ENCODE measurements at places on chromosomes 6 and 20. TPM values are rescaled to one million over a fixed set of nuclear protein-coding genes. Genes with fewer than 3 reads are reported as not detected.

TRIM31 gene
- not detected for total RNA-seq

SLC22A1 gene
- total RNA-seq = 0.86 TPM

CST1 gene
- total RNA-seq = not detected

PRRT1 gene
- 6.1 TPM for total RNA-seq

DNA sequence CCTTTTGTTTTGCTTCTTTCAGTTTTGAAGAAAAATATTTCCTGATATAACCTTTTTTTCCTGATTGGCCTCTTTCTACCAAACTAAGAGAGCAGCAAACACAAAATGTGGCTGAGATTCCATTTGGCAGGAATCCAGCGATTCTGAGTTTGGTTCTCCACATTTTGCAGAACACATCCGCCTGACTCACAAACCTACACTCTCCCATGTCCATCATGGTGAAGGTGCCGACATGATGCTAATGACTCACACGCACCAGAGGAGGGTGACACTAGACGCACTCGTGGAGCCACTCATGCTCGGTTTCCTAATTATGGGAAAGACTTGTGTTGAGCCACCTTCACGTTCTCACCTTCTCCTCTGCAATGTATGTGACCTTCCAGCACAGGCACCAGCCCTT, 45.9 kb upstream of the DUSP22 start:
- no peaks in the 10 kb centered on the region for H3K27me3 ChIP-seq
- no peaks in the 10 kb centered on the region for H3K4me1 ChIP-seq
- H3K4me3 ChIP-seq = no peak overlapping the region
- no peak overlapping the region for H3K27ac ChIP-seq
- no peaks in the 10 kb centered on the region for H3K36me3 ChIP-seq

DNA sequence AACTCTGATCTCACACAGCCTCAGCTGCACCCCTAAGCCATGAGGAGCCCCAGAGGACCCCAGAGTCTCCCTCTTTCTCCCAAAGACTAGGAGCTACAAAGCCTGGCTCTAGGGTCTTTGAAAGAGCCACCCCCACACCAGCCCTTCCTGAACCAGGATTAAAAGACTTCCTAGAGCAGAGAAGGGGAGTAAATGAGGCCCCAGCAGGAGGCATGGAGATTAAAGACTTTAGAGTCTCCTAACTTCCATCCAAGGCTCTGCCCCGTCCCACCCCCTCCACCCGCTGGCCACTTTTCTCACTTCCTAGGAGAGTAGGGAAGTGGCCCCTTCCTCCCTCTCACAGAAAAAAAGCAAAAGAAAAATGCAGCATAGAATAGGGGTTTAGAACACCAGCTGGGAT, 1.7 kb downstream of the PREX1 start:
- no peaks in the 10 kb centered on the region for H3K36me3 ChIP-seq
- no peaks in the 10 kb centered on the region for H3K4me1 ChIP-seq
- no peak overlapping the region for H3K4me3 ChIP-seq
- DNase-seq = no peak
- H3K27ac ChIP-seq = no peak overlapping the region
- H3K27me3 ChIP-seq = no peaks in the 10 kb centered on the region

- no peak for DNase-seq
- H3K27ac ChIP-seq = no peak overlapping the region
- H3K4me3 ChIP-seq = no peak overlapping the region
- no peaks in the 10 kb centered on the region for H3K36me3 ChIP-seq
Measured at GRCh38 chr20:4153661-4154238, 138.4 kb upstream of the RNF24 start.

DNA sequence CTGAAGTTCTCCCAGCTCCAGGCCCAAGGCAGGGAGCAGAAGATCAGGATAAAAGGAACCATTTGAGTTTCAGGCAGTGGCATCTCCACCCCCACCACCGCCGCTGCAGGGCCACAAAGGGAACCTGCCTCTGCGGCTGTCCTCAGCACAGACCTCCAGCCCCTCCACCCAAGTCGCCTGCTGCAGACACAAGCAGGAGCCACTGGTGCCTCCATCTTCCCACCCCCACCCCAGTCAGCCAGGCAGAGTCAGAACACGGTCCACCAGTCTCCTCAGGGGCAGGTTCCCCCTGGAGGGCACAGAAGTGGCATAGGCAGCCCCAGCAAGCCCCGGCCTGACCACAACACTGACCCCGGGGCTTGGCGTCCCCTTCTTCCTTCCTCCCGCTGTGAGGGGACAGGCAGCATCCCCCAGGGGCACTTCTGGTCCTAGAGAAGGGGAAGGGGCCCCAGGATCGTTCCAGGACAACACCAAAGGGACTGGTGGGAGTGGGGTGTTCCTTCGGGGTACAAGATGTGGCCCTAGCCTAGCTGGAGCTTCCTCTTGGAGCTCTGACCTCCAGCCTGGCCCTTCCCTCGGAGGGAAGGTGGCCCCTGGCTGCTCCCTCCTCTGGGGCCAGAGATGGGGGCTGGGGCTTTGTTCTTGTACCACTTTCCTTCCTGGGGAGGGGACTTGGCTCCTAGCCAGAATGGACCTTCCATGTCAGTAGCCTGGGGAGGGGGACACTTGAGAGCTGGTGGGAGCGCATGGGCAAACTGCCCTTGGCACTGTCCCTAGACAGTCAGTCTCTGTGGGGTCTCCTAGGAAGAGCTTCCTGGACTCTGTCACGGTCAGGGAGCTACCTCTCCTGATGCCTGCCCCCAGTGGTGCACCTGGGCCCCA, 36.0 kb downstream of the YTHDF1 start:
- peaks cover 2% of the 10 kb centered on the region for H3K4me1 ChIP-seq
- H3K27me3 ChIP-seq = no peaks in the 10 kb centered on the region
- DNase-seq = no peak
- H3K27ac ChIP-seq = no peak overlapping the region
- H3K36me3 ChIP-seq = no peaks in the 10 kb centered on the region

- H3K27ac ChIP-seq = no peak overlapping the region
- H3K4me1 ChIP-seq = no peaks in the 10 kb centered on the region
- DNase-seq = no peak
- H3K36me3 ChIP-seq = no peaks in the 10 kb centered on the region
- H3K27me3 ChIP-seq = no peaks in the 10 kb centered on the region
Measured at GRCh38 chr6:163085861-163086623, 328.5 kb upstream of the QKI start.

- H3K4me3 ChIP-seq = no peak overlapping the region
- 0 out of 2 replicates have a peak, but pooled peaks cover 5% of the 10 kb centered on the region for H3K4me1 ChIP-seq
- no peaks in the 10 kb centered on the region for H3K27me3 ChIP-seq
- H3K36me3 ChIP-seq = no peaks in the 10 kb centered on the region
- no peak for DNase-seq
- no peak overlapping the region for H3K27ac ChIP-seq
Measured at GRCh38 chr20:58813369-58813768, 37.3 kb downstream of the GNAS-AS1 start.

DNA sequence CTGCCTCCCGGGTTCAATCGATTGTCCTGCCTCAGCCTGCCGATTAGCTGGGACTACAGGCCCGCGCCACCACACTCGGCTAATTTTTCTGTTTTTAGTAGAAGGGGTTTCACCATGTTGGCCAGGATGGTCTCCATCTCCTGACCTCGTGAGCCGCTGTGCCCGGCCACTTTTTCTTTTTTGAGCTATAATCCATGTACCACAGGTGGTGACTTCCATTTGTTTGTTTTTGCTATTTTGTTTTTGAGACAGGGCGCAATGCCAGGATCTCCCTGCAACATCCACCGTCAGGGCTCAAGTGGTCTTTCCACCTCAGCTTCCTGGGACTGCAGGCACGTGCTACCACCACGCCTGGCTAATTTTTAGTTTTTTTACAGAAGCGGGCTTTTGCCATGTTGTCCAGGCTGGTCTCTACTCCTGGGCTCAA, 8.5 kb downstream of the HSPA1B start:
- no peaks in the 10 kb centered on the region for H3K27me3 ChIP-seq
- peaks cover 24% of the 10 kb centered on the region for H3K36me3 ChIP-seq
- H3K27ac ChIP-seq = peak overlapping the region; percentile 93
- no peak for DNase-seq
- peaks cover 51% of the 10 kb centered on the region for H3K4me1 ChIP-seq

GRCh38 chr6:115733426-115733825, 327.3 kb downstream of the FRK start:
- H3K36me3 ChIP-seq = no peaks in the 10 kb centered on the region
- no peaks in the 10 kb centered on the region for H3K4me1 ChIP-seq
- 0 out of 2 replicates have a peak, but pooled peaks cover 12% of the 10 kb centered on the region for H3K27me3 ChIP-seq

DNA sequence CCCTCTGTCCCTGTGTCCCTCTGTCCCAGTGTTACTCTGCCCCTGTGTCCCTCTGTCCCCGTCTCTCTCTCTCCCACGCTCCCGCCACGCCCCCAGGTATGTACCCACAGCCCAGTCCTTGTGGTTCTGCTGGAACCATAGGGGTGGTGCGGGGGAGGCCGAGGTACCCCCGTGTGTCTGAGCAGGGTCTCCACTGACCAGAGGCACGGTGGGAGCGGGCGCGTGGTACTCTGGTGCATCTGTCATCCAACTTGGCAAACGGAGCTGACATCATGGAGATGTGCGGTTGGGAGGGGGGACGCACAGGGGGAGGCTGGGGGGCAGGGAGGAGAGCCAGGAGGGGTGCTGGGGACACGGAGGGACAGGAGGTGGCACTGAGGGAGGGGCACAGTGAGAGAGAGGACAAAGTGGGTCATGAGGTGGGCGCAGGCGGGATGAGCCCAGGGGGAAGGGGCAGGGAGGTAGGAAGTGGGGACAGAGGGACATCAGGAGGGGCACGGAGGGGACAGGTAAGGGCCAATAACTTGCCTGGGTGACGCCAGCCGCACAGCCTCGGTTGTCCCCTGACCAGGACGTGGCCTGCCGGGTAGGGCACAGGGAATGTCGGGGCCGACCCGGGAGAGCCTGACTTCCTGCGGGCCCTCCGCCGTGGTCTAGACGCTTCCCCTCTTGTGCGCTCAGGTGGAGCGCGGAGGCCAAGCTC, 163.6 kb upstream of the PDE10A start:
- no peak overlapping the region for H3K27ac ChIP-seq
- H3K4me3 ChIP-seq = no peak overlapping the region
- H3K36me3 ChIP-seq = no peaks in the 10 kb centered on the region
- no peaks in the 10 kb centered on the region for H3K27me3 ChIP-seq
- DNase-seq = no peak
- no peaks in the 10 kb centered on the region for H3K4me1 ChIP-seq

- peaks cover 2% of the 10 kb centered on the region for H3K4me1 ChIP-seq
- DNase-seq = peak; percentile 44
- no peak overlapping the region for H3K4me3 ChIP-seq
- H3K27ac ChIP-seq = no peak overlapping the region
Measured at GRCh38 chr6:105077596-105078385, 102.0 kb downstream of the POPDC3 start.

DNA sequence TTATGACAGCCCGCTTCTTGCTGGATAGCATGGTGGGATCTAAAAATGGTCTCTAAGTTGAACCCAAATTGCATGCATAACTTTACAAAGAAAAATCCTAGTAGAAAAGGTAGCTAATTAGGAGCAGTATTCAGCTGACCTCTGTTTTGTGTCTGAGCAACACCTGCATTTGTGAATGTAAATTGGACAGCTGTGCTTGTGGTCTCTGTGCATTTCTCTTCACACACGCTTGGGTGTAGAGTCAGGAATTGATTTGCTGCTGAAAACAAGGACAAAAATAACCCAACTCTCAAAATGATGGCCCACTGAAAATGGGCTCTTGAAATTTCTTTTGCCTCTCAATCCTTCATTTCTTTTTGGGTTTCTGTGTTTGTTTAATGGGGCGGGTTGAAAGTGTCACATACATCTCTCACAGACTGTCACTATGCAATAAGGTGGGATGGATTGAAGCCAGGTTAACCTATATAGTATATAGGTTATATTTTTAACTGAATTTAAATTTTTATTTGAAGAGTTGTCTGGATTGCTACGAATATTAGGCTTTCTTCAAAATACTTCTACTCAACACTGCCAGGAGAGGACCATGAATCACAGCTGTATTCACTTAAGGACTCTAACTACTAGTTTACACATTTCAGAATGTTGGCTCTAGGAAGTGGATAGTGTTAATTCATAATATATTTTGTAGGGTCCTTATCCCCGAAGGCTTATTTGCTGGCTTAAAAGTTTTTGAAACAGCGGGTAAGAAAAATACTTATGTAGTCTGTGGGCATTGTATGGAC, 46.5 kb downstream of the SOBP start:
- H3K4me3 ChIP-seq = no peak overlapping the region
- no peaks in the 10 kb centered on the region for H3K4me1 ChIP-seq
- no peaks in the 10 kb centered on the region for H3K27me3 ChIP-seq
- no peak for DNase-seq

- peaks cover 28% of the 10 kb centered on the region for H3K4me1 ChIP-seq
- peak overlapping the region; percentile 64 for H3K4me3 ChIP-seq
- DNase-seq = no peak
- no peaks in the 10 kb centered on the region for H3K27me3 ChIP-seq
- H3K27ac ChIP-seq = peak overlapping the region; percentile 34
- H3K36me3 ChIP-seq = no peaks in the 10 kb centered on the region
Measured at GRCh38 chr20:50115041-50115512, 2.1 kb upstream of the UBE2V1 start.

DNA sequence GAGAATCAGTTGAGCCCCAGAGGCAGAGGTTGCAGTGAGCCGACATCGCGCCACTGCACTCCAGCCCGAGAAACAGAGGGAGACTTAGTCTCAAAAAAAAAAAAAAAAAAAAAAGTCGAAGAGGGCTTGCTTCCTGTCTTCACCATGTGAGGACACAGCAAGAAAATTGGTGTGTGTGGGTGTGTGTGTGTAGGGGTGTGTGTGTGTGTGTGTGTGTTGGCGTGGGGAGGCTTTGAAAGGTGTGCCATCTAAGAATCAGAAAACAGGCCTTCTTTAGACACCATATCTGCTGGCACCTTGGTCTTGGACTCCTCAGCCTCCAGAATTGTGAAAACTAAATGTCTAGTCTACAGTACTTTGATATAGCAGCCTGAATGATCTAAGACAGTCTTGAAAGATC, 6.9 kb upstream of the RBPJL start:
- no peak overlapping the region for H3K27ac ChIP-seq
- H3K27me3 ChIP-seq = no peaks in the 10 kb centered on the region
- H3K4me1 ChIP-seq = peaks cover 10% of the 10 kb centered on the region
- H3K36me3 ChIP-seq = no peaks in the 10 kb centered on the region
- no peak for DNase-seq

GRCh38 chr6:127776320-127776719, 124.5 kb downstream of the THEMIS start:
- DNase-seq = no peak
- no peak overlapping the region for H3K4me3 ChIP-seq
- H3K27me3 ChIP-seq = no peaks in the 10 kb centered on the region
- H3K27ac ChIP-seq = no peak overlapping the region
- H3K4me1 ChIP-seq = no peaks in the 10 kb centered on the region

DNA sequence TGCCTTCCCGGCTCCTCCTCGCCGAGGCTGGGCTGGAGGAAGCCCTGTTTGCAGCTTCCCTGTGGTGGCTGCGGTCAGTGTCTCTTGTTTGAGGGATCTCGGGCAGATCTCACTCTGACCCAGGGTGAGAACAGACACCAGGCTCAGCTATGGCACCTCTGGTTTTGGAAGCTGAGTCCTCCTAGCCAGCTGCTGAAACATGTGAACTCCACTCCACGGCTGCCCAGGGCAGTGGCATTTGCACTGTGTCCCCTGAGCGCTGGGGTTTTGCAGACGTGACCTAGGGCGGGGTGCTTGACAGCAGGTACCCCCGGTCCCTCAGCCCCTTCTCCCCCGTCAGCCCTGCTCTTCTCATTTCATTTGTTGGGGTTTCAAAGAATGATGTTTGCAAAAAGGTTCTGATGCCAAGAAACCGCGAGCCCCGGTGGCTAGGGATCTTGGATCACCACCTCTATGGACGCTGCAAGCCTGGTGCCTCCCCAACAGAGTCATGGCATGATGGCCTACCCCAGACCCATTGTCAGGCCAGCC, 55.0 kb upstream of the DACT2 start:
- H3K36me3 ChIP-seq = no peaks in the 10 kb centered on the region
- H3K27ac ChIP-seq = no peak overlapping the region
- no peak overlapping the region for H3K4me3 ChIP-seq
- no peaks in the 10 kb centered on the region for H3K4me1 ChIP-seq
- no peaks in the 10 kb centered on the region for H3K27me3 ChIP-seq
- no peak for DNase-seq

GRCh38 chr6:124854338-124854922, 107.8 kb upstream of the RNF217 start:
- no peaks in the 10 kb centered on the region for H3K27me3 ChIP-seq
- no peak overlapping the region for H3K4me3 ChIP-seq
- no peaks in the 10 kb centered on the region for H3K4me1 ChIP-seq
